Pulmonary artery endothelial cell (primary cell): ENCODE measurements at places on chromosomes 1 and 21.

DNA sequence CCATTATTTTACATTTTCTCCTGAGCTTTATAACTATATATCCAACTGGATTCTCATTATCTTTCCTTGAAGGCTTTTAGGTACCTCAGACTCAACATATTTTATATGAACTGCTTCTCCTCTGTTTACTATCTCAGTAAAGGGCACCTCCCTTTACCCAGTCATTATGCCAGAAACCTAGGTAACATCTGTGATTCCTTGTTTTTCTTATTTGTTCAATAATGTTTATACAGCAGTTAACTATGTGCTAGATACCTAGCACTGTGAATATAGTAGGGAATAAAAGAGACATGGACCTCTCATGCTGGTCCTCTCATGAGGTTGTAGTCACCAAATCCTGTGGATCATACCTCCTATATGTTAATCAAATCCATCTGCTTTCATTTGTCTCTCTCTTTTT is 25.6 kb downstream of the PPP1R12B start:
- DNase-seq, result no peak

DNA sequence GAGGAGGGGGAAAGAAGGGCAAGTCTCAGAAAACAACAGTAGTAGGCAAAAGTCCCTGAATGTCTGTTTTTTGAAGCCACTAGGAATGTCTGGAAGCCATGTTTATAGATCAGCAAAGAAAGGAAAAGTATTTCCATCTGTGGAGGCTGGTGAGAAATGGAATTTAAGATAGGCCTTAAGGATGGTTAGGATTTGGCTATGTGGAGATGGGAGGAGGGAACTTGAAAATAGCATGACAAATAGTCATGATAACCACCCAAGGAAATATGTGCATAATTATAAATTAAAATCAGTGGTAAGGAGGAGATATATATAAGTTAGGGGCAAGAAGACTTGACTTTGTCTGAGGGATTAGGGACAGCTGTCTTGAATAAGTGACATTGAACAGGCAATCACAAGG is 33.8 kb upstream of the FGGY start:
- DNase-seq, result no peak

- no peak for DNase-seq
Observed at GRCh38 chr21:39575775-39576174, 37.0 kb upstream of the B3GALT5 start.

GRCh38 chr1:200795156-200795555 is 56.5 kb downstream of the CAMSAP2 start:
- no peak for DNase-seq

DNA sequence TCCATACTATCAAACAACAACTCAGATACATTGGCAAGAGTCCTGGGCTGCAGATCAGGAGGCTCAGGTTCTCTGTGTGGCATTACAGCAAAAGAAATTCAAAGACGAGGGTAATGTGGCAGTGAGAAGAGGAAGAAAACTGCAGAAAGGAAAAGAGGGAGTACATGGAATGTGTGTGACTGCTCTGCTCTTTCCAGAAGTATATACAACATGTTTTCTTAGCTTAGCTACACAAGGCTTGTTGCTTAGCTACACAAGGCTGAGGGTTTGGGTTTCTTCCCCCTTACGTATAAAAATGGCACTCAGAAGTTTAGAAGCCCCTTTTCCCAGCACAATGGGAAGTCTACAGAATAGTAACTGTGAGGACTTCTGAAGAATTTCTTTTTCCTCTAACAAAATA is 86.0 kb downstream of the PRRX1 start:
- no peak for DNase-seq
